ENCODE measurements at places on chromosomes 4 and X.

GRCh38 chr4:15504041-15504440 lies 34.4 kb downstream of the CC2D2A start:
- no peak for DNase-seq

DNA sequence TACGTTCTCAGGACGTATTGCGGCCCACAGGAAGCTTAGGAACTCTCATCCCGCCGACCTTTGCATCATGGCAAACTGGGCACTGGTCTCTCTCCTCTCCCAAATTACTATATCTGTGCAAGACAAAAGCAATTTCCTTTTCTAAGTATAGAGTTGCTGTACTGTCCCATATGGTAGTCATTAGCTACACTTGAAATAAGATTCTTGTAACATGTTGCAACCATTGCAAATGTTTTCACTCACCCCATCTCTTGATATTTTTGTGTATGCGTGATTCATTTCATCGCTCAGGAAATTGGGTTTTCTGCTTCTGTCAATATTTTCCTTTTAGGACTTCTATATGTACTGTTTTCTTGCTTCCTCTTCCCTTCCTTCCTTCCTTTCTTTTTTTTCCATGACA lies 15.7 kb downstream of the ARMCX6 start:
- no peak for DNase-seq

DNA sequence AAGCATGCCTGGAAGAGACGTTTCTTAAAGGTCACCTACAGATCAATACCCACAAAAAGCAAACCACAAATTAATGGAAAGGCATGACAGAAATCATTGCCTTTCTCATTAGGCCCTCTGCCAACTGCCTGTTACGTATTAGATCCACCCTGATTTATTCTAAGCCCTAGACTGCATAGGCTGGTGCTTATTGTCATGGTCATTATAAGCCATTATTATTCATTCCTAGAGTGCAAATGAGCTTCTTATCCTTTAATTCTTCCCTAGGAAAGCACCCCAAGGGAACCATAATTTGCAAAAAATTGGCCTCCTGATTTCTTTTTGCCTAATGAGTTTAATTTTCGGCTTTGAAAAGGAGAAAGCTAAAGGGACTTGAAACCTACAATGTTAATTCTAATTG lies 184.2 kb upstream of the GPRIN3 start:
- no peak for DNase-seq

GRCh38 chrX:115147220-115147619 lies 42.0 kb upstream of the RBMXL3 start:
- DNase-seq, result no peak
